ENCODE measurements at places on chromosomes 11 and 22. TPM values are rescaled to one million over a fixed set of nuclear protein-coding genes. Genes with fewer than 3 reads are reported as not detected.
A peak's percentile ranks its signal among the peaks of the same experiment; 100 is the strongest.

The FAM227A gene
- 0.37 TPM for total RNA-seq

DNA sequence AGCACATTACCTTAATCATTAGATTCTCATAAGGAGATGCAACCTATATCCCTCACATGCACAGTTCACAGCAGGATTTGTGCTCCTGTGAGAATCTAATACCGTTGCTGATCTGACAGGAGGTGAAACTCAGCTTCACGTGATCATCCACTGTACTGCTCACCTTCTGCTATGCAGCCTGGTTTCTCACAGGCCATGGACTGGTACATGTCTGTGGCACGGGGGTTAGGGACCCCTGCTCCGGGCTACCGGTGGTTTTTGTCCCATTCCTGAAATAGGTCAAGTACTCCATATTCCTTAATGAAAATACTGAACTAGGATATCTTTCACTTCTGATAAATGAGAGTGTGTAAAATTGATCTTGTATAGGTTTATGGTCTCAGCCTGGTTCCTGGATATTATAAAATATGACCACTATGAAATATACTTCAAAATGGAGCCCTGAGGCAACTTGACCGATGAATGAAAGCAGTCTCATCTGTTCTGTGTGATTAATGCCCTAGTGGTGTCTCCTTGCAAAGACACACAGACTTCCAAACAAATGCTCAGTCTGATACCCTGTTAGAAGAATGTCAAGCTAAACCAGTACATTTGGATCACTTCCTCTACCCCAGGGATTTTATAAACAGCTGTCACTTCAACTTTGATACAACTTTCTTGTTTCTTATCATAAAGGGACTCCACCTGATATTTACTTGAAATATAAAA is 492.9 kb upstream of the ANO3 start:
- no peak for DNase-seq

GRCh38 chr11:64103277-64103985 is 62.5 kb downstream of the MACROD1 start:
- no peak for DNase-seq

- DNase-seq, result no peak
Observed at GRCh38 chr11:103257360-103257759, 148.1 kb downstream of the DYNC2H1 start.

- no peak for DNase-seq
Observed at GRCh38 chr11:17580271-17580670, 33.2 kb downstream of the OTOG start.

DNA sequence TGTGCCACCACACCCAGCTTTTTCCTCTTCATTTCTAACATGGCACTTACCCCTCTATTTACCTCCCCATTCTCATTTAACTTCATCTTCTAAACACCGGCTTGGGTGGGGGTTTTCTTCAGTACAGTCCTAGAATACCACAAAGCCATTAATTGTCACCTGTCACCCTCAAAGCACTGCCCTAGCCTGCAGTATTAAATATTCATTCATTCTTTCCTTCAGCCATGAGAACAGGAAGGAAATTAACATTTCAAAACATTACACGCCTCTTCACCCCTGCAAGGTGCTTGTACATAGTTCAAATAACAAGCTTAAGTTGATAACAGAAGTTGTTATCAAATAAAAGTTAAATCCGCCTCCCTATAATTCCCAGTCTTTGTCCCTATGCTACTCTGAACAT is 10.7 kb upstream of the VPS37C start:
- no peak for DNase-seq

DNA sequence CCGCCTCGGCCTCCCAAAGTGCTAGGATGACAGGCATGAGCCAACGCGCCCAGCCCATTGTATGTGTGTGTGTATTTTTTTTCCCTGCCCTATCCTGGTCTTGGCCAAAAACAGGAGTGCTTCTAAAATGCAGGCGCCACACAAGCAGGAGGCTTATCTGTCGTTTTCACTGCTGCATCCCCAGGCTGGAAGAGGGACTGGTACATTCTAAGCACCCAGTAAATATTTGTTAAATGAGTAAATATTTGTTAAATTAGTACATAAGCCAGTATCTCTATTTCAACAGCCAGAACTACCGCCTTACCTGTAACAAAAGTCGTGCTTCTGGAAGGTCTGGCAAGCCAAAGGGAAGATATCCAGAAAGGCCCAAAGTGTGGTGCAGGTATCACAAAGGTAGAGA is 24.9 kb downstream of the ASCC2 start:
- DNase-seq, result no peak

DNA sequence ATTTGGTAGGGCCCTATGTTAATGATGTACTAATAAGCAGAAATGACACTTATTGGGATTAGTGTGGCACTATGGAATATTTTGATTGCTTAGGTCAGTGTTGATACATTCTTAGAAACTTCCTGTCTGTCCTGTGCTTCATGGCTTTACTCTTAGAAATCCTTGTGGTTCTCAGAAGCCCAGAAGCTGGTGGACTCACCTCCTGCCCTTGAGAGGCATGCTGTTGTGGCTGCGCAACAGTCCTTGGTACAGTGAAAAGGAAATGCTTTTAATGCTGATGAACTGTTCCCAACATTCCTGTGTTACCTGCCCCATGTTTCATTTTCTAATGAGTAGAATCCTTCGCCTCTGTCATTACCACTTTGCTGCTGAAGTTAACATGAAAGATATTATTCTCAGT is 52.4 kb upstream of the MYO18B start:
- no peak for DNase-seq

DNA sequence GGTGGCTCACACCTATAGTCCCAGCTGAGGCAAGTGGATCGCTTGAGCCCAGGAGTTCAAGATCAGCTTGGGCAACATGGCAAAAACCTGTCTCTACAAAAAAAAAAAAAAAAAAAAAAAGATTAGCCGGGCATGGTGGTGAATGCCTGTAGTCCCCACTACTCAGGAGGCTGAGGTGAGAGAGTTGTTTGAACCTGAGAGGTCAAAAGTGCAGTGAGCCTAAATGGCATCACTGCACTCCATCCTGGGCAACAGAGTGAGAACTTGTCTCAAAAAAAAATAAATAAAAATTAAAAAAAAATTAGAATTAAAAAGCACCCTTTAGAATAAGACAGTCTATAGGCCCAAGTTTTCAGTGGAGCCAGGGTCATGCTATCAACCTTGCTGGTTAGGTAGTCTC is 95.5 kb downstream of the PDHX start:
- no peak for DNase-seq

GRCh38 chr22:48536541-48537342 is 1290.9 kb downstream of the BRD1 start:
- DNase-seq, result no peak

The ELF5 gene
- total RNA-seq, result not detected

GRCh38 chr11:78190871-78191538 is 2.3 kb downstream of the USP35 start:
- DNase-seq, result no peak

GRCh38 chr11:75615751-75616150 is 53.1 kb downstream of the MAP6 start:
- DNase-seq, result no peak

The RFPL2 gene
- total RNA-seq, result not detected

The FREY1 gene
- total RNA-seq, result 0.64 TPM

DNA sequence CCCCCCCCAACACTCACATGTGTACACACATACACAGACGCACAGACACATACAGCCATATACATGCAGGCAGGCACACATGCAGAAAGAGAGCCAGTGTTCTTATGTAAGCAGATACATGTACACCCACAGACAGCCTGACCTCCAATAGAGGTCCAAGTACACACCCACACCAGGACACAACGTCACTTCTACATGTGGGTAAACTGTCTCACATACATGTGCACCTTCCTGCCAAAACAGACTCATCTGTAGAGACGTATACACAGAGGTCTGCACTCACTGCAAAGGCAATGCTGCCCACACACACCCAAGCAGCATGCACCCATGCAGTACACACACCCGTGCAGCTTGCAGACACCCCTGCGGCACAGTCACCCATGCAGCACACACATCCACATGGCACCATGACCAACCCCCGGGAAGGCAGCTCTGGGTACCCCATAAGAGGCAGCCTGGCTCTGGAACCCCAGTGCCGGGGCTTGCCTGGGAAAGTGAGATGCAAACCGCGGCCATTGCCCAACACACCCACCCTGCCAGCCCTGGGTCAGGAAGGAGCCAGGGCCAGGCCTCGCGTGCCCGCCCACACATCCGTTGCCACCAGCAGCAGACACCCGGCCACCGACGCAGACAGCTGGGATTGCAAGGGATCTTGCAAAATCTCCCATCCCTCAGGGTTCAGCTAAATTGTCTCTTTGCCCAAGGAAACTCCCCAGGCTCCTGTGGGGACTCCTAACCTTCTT is 10.1 kb downstream of the CASTOR1 start:
- DNase-seq, result no peak

The SF3B2 gene
- total RNA-seq, result 236 TPM

The GLYAT gene
- not detected for total RNA-seq

The OR51B2 gene
- total RNA-seq, result not detected

DNA sequence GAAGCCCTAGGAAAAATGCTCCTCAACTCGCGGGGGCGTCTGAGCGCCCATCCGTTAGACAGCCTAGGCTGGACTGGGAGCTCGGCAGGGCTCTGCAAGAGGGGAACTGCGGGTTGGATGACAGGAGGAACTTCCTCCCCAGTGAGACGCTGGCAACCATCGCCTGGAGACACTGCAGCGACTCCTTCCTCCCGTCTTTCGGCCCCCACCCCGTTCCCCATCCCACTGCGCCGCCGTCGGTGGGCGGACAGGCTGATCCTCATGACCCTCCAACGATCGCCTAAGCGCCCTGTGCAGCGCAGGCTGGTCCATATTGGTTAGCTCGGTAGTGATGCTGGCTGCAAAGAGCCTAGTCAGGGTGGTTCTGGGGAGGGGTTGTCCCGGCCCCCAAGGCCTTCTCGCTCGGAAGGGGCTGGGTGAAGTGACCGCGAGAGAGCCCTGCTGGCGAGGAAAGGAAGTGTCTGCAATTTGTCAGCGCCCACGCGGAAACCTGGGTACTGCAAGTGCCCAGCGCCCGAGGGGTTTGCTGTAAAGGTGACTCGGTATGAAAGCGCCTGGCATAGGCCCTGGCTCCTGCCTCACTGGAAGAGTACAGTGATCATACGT is 638 bp downstream of the NRGN start:
- DNase-seq, result peak; percentile 63

GRCh38 chr11:119380160-119380826 is 1.2 kb downstream of the USP2 start:
- no peak for DNase-seq

- no peak for DNase-seq
Observed at GRCh38 chr11:116037861-116038260, 533.6 kb upstream of the CADM1 start.

DNA sequence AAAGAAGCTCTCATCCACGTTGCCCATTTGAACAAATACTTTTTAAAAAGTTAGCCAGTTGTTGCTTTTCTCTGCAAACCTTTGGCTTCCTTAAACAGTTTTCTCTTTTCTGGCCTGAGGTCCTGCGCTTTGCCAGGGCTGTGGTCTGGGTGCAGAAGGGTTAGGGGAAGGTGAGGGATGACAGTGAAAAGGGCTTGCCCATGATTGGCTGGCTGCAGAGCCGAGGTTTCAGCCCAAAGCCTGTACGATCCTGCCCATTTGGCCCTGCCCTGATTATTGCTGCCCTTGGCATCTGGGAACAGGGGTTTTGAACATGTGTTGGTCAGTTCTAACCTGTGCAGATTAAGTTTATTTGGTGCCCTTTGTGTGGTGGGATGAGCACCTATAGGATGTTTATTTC is 1.5 kb downstream of the INCENP start:
- no peak for DNase-seq

DNA sequence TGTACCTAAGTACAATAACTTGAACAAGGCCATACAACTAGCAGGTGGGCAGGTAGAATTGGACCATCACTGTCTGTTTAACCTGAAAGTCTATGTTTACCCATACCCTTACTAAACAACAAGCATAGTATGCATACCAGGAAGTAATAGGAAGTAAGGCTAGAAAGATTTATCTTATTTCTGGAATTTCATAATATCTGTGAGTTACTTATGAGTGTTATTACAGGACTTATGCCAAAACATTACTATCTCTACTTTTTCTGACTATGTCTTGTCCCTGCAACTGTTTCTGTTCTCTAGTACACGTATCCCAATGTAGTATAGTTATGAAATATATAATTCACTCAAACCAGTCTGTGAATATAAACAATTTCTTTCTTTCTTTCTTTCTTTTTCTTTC is 1400.8 kb upstream of the TENM4 start:
- DNase-seq, result no peak

The OR2AG2 gene
- total RNA-seq, result not detected

DNA sequence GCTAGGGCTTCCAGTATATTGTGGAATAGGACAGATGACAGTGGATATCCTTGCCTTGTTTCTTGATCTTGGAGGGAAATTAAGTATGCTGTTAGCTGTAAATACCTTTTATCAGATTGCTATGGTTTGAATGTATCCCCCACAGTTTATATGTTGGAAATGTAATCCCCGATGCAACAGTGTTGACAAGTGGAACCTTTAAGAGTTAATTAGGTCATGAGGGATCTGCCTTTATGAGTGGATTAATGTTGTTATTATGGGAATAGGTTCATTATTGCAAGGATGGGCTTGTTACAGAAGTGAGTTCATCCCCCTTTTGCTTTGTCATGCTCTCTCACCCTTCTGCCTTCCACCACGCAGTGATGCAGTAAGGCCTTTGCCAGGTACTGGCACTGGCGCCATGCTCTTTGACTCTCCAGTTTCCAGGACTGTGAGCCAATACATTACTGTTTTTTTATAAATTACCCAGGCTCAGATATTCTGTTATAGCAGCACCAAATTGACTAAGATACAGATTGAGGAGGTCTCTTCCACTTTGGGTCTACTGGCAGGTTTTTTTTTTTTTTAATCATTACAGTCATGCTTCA is 16.4 kb downstream of the CABIN1 start:
- no peak for DNase-seq

All from activated naive CD4-positive, alpha-beta T cell treated with anti-CD3 and anti-CD28 coated beads, Interleukin-2, amount 50 U/mL, for 72 hours (primary cell).